ENCODE measurements at places on chromosomes 2 and 18.

GRCh38 chr2:205311201-205311600 lies 371.1 kb upstream of the NRP2 start:
- no peak for DNase-seq

DNA sequence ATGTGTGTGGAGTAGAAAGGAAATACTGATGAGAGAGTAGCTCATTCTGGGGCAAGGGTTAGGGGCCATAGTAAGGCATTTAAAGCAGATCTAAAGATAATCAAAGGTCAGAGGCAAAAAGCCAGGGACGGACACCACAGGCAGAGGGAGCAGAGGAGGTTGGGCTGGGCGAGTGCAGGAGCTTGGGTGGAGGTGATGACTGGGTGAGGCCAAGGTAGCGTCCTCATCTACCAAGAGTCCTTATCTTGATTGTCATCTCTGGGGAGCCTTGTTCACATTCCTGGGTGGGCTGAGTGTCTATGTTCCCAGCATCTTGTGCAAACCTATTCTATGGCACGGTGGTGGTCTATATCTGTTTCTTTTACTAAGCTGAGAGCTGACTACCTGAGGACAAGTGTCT lies 26.1 kb upstream of the SAG start:
- DNase-seq = no peak

- no peak for DNase-seq
Measured at GRCh38 chr18:58186258-58186948, 142.4 kb downstream of the NEDD4L start.

- no peak for DNase-seq
Measured at GRCh38 chr2:88032070-88032702, 15.8 kb upstream of the RNU2-63P start.

- no peak for DNase-seq
Measured at GRCh38 chr2:102197389-102198137, 10.7 kb downstream of the IL1RL2 start.
